ENCODE measurements at places on chromosomes 7 and 10.

- no peak for DNase-seq
Measured at GRCh38 chr7:127683776-127684681, 32.0 kb downstream of the SND1 start.

DNA sequence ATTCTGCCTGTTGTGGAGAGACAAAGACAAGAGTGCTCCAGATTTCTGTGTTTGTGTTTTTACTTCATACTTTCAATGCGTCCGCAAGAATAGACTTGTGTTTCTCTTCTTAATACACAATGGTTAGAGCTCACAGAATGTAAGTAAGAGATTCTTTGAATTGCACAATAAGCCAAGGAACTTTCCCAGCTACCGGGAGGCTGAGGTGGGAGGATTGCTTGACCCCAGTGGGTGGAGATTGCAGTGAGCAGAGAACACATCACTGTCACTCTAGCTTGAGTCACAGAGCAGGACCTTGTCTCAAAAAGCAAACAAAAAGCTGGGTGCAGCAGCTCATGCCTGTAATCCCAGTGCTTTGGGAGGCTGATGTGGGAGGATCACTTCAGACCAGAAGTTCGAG is 250.7 kb upstream of the MYO3A start:
- DNase-seq: no peak

- DNase-seq: peak; percentile 78
Measured at GRCh38 chr10:71269301-71270288, 49.5 kb upstream of the SLC29A3 start.

DNA sequence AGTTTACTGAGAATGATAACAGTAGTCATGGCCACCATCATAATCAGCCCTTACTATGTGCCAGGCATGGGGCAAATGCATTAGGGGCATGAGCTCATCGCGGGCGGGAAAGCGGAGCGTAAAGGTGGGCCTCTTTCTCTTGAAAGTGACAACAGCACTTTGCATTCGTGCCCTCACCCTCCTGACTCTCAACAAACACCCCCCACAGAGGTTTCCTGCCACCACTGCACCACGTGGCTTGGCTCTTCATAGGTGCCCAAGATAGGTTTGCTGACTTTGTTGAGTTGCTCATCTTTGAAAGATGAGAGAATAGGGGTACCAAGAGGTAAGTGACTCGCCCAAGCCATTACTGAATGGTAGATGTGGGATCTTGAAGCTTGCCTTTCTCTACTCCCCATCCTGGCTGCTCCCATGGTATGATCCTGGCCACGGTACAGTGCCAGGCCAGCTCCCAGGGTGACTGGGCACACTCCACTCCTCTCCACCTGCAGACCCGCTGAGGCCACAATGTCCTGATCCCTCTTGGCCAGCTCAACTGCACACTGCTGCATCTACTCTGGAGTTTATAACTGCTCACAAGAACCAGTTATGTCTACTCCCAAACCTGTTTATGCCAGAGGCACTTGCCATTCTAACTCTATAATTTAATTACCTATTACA is 26.0 kb downstream of the SLIT1 start:
- DNase-seq: no peak

- DNase-seq: no peak
Measured at GRCh38 chr10:130492266-130492934, 356.2 kb downstream of the GLRX3 start.

DNA sequence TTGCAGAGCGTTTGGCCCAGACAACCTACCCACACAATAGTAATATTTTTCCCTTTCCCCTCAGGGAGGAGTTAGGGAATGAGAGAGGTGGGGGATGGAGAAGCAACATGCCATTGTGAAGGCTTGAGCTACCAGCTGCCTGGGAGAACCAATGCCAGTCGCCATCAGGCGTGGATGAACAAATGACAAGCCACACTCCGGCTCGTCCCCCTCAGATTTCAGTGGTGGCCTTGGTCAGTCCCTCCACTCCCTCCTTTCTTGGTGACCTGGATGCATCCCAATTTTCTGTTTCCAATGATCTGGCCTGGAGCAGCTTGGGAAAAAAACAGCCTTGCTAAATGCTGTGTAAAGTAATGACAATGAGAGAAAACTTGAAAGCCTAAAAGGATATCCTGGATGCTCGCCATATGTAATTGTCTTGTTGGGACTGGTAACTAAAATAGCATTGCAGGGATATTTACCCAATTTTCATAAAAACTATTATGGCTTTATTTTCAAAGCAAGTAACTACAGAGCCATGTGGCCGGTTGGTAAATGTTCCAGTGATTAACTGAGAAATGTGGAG is 110.7 kb downstream of the ICA1 start:
- DNase-seq: no peak

GRCh38 chr7:127828843-127829500 is 177.0 kb downstream of the SND1 start:
- DNase-seq: no peak

DNA sequence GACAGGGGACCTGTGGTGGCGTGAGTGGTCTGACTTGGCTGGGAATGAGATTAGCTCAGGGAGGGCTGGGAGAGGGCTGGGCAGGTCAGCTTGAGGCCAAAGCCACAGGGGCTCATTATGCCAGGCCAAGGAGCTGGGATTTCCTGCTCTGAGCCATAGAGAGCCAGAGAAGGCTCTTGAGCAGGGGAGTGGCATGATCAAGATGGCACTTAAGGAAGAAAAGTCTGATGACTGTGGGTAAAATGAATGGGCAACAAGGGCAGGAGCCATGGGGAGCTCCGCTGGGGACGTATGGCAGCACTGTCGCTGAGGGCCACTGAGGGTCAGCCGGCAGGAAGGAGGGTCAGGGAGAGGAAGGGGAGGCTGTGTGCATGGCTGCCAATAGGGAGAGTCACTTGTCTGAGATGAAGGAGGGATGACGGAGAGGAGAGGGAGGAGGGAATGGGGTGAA is 5.8 kb downstream of the ANTXRL start:
- DNase-seq: no peak

GRCh38 chr7:16734148-16734726 is 19.3 kb upstream of the TSPAN13 start:
- no peak for DNase-seq

- no peak for DNase-seq
Measured at GRCh38 chr7:56188823-56189346, 72.7 kb upstream of the NUPR2 start.

GRCh38 chr10:23121135-23121534 is 25.8 kb downstream of the MSRB2 start:
- no peak for DNase-seq

DNA sequence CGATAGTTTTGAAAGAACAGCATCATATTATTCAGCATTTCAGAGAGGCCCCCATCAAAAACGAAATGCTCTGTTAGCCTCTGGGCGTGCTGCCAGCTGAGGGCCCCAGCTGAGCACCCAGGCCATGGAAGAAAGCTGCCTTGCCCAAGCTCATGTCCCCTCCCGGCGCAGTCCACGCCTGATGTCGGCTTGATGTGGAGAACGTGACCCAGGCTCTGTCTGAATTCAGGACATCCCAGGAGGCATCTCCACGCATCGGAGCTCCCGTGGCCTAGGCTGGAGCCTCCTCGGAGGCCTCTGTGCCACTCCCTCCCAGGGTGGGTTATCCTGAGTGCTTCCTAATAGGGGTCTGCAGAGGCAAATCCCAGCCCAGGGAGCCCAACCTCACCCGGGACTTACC is 218.3 kb upstream of the AKR1E2 start:
- no peak for DNase-seq

GRCh38 chr7:130297628-130298543 is 4.9 kb downstream of the CPA4 start:
- DNase-seq: no peak

DNA sequence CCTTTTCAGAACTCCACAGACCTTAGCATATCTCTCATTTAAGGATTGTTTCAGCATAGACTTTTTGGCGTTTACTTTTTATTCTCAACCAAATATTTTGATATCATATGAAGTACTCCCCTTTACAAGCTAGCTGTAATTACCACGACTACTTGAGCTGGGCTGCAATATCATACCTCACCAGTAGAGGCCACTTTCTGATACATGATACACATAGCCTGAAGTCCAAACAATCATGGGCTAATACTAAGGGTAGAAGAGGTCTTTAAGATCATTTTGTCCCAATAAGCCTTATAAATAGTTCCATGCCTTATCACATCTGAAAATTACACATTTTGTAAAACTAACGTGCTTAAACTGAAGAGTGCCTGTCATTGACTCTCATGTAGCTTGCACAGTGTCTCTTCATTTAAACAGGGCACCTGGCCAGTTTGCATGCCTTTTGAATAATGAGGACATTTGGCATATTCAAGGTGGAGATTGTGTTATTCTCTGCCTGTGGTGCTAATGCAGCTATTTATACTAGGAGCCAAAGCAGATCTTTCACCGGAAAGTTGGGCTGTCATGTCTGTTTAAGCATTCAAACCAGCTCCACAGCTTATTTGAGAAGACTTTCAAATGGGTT is 403.7 kb upstream of the ZMIZ1 start:
- peak; percentile 25 for DNase-seq

DNA sequence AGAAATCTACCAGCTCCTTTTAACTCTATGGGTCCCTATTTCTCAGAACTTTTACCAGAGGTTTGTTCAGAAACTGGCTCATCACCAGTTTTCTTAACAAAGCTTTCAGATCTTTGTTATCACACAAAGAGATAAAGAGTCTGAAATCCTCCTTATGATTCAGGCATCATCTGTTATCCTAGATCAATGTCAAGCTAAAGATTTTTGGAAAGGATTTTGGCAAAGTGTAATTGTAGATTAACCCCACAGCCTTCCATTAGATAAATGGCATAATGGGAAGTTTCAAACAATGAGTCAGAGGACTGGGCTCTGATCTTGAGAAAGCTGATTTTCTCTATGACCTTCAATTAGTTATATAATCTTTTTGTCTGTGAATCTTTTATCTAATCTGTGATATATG is 192.2 kb downstream of the NXPH1 start:
- DNase-seq: no peak

DNA sequence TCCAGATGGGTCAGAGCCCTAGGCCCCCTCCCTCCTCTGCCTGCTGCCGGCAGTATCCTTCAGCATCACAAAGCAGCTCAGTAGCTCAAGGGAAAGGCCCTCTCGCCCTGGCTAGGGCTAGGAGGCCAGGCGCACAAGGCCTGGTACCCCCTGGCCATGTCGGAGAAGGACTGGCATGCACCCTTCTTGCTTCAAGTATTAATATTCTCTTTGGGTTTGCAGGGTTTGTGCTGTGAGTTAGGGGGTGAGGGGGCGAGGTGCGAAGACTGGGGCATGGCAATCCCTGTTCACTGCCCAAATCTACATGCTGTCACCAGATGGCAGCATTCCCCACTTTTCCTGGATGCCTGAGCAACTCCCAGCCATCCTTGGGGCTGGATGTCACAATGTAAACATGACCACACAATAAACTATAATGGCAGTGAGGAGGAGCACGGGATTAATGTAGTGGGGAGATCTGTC is 105.2 kb downstream of the NEURL1 start:
- DNase-seq: peak; percentile 73

GRCh38 chr7:44101966-44102845 is 1.9 kb upstream of the AEBP1 start:
- DNase-seq: no peak

- DNase-seq: no peak
Measured at GRCh38 chr10:33056828-33057596, 99.0 kb upstream of the ITGB1 start.

DNA sequence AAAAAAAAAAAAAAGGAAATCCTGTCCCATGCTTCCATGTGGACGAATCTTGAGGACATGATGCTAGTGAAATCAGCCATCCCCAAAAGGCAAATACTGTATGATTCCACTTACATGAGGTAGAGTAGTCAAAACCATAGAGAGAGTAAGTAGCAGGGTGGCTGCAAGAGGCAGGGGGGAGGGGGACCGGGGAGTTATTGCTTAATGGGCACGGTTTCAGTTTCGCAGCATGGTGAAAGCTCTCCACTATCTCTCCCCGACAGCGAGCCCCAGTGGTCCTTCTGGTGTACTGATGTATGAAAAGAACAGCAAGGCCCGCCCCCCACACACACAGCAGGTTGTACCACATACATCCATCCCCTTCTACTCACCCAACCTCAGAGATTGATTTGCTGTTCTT is 32.8 kb downstream of the NOD1 start:
- no peak for DNase-seq

DNA sequence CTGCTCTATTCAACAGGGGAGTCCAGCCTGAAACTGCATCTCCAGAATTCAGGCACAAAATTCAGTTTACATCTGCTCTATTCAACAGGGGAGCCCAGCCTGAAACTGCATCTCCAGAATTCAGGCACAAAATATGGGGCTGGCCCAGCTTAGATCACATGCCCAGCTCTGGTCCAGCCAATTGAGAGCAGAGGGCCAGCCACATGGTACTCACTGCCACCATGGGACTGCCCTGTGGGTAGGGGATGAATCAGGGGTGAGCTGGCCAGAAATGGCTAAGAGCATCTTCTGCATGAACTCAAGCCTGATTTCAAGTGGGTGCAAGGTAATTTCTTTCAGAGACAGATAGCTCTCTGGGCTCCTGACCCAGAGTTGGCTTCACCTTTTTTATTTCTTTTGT is 156.6 kb upstream of the LYZL2 start:
- no peak for DNase-seq

GRCh38 chr7:39987641-39988347 is 37.7 kb downstream of the CDK13 start:
- DNase-seq: no peak

DNA sequence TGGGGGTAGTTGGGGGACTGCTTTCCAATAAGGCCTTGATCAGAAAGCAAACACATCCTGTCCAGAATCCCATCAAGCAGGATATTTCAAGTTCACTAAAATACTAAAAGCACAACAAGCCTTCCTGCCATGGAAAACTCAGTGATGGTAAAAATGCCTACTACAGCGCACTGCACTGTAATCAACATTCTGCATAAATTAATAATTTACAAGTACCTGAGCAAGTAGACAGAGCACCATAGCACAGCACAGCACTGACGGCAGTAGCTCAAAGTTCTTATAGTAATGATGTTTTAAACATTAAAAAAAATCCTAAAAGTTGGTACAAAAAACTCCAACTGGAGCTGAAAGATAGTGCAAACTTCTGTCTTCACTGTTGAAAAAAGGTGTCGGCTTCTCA is 120.5 kb downstream of the FANK1 start:
- DNase-seq: no peak

GRCh38 chr7:71486856-71487628 is 355.1 kb downstream of the GALNT17 start:
- DNase-seq: no peak

GRCh38 chr7:20164425-20165145 is 52.6 kb downstream of the MACC1 start:
- no peak for DNase-seq

- no peak for DNase-seq
Measured at GRCh38 chr10:50604049-50604640, 19.6 kb downstream of the SGMS1 start.

DNA sequence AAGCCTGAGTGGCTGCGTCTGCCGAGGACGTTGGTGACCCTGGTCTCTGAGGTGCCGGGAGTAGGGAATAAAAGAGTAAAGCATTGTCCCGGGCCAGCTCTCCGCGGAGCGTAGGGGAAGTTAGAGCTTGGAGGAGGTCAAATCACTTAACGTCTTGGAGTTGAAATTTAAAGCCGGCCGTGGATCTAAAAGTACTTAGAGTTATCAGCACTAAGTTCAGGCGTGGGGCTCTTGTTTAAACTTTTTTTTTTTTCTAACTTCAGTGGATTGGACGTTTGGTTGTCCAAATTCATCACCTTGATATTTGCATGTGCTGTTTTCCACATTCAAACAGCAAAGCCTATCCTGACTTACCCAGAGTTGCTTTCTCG is 700 bp downstream of the NIPSNAP2 start:
- DNase-seq: no peak

- peak; percentile 27 for DNase-seq
Measured at GRCh38 chr7:16564909-16565426, 38.3 kb downstream of the LRRC72 start.

GRCh38 chr7:102449136-102449535 is 15.5 kb downstream of the ALKBH4 start:
- no peak for DNase-seq

GRCh38 chr7:108263425-108263824 is 133.3 kb upstream of the LAMB4 start:
- no peak for DNase-seq
